ENCODE measurements at places on chromosomes 6 and 20.

- H3K27ac ChIP-seq, result no peak overlapping the region
- H3K4me3 ChIP-seq, result peak overlapping the region; percentile 27
- DNase-seq, result no peak
- H3K4me1 ChIP-seq, result peaks cover 47% of the 10 kb centered on the region
- H3K27me3 ChIP-seq, result peaks cover 10% of the 10 kb centered on the region
- no peaks in the 10 kb centered on the region for H3K36me3 ChIP-seq
These were observed 36.1 kb downstream of the NCR2 start for GRCh38 chr6:41371461-41371991.

DNA sequence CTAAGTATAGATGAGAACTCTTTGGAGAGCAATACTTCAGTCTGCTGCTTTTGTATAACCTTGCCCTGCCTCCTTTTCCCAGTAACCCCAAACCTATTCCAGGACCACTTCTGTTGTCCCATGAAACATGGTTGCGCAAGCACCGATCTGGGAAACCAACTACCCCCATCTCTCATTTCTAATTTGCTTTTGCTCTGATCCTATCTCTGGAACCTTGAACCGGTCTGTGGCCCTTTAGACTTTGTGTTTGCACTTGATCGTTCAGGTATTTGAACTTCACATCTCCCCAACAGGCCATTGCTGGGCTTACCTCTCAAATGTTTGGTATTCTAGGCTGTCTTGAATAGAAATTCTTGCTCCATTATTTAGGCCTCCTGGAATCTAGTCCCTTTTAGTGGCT is 25.0 kb downstream of the L3MBTL3 start:
- no peaks in the 10 kb centered on the region for H3K27me3 ChIP-seq
- no peak for DNase-seq
- H3K4me3 ChIP-seq, result no peak overlapping the region
- no peak overlapping the region for H3K27ac ChIP-seq

DNA sequence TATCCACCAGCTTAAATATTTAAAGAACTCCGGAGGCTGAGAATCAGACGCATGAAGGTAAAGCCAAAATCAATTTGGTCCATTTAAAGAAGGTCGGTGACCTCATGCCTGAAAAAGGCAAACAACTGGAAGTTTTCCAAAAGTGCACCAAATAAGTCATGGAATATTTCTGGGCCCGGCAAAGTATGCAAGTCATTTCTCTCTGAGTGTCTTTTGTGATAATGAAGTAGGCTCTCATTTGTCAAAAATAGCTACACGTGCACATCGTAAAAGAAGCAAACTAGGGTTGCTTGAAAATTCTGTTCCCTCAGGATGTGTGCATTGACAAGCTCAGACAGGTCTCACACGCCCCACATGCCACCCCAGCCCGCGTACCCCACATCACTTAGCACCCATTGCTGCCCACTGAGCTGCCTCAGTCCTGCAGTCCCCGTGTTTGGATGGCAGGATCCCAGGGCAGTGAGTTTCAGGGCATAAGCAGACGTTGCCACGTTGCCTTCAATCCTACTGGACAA is 20.5 kb upstream of the PYGB start:
- peak overlapping the region; percentile 60 for H3K27ac ChIP-seq
- no peaks in the 10 kb centered on the region for H3K36me3 ChIP-seq
- H3K4me3 ChIP-seq, result no peak overlapping the region
- H3K4me1 ChIP-seq, result peaks cover 15% of the 10 kb centered on the region

GRCh38 chr6:98827295-98828159 is 6.8 kb upstream of the POU3F2 start:
- no peak overlapping the region for H3K27ac ChIP-seq
- H3K36me3 ChIP-seq, result no peaks in the 10 kb centered on the region
- no peak for DNase-seq
- no peak overlapping the region for H3K4me3 ChIP-seq
- peaks cover 36% of the 10 kb centered on the region for H3K4me1 ChIP-seq

DNA sequence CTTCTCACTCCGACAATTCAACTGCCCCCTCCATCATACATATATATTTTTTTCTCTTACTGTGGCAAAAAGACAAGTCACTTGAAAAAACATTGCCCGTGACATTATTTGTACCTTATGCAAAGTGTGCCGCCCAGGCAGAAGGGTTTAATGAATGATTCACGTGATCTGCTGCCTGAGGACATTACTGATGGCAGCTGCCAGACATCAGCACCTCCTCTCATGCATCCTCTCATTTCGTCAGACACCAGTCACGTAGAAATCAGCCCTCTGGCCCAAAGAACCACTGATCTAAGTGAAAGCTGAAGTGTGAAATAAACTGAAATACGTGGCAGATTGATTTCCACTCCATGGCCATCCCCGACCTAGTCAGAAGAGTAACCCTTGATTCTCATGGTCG is 218.8 kb upstream of the PDE10A start:
- H3K27ac ChIP-seq, result no peak overlapping the region
- no peak overlapping the region for H3K4me3 ChIP-seq
- no peaks in the 10 kb centered on the region for H3K27me3 ChIP-seq
- H3K36me3 ChIP-seq, result no peaks in the 10 kb centered on the region
- DNase-seq, result no peak

- no peaks in the 10 kb centered on the region for H3K27me3 ChIP-seq
- no peaks in the 10 kb centered on the region for H3K36me3 ChIP-seq
These were observed 86.0 kb upstream of the NXT1 start for GRCh38 chr20:23264545-23264944.

GRCh38 chr20:1500496-1500895 is 9.3 kb upstream of the SIRPB2 start:
- H3K4me3 ChIP-seq, result no peak overlapping the region
- H3K27ac ChIP-seq, result peak overlapping the region; percentile 57
- peaks cover 8% of the 10 kb centered on the region for H3K4me1 ChIP-seq
- no peaks in the 10 kb centered on the region for H3K27me3 ChIP-seq
- H3K36me3 ChIP-seq, result no peaks in the 10 kb centered on the region

DNA sequence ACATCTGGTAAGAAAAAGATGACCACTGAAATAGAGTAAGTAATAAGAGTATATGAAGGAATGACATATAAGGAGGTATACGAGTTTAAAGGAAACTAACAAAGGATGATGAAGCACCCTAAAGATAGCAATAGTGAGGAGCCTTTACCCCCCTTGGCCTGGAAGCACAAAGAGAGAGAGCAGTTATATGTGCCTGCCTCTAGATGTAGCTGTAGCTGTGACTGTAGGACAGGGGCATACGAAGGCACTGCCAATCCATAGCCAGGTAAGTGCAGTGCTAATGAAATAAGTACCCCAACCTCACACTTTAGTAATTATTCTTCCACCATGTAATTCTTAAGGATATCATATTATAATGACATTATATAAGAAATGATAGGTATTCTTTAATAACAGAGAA is 90.1 kb upstream of the FKBP1C start:
- H3K4me3 ChIP-seq, result no peak overlapping the region
- H3K27me3 ChIP-seq, result no peaks in the 10 kb centered on the region
- no peak for DNase-seq
- H3K4me1 ChIP-seq, result no peaks in the 10 kb centered on the region

GRCh38 chr20:40715491-40715890 is 26.5 kb upstream of the MAFB start:
- no peaks in the 10 kb centered on the region for H3K36me3 ChIP-seq
- H3K27me3 ChIP-seq, result no peaks in the 10 kb centered on the region
- H3K27ac ChIP-seq, result no peak overlapping the region
- no peak overlapping the region for H3K4me3 ChIP-seq
- no peak for DNase-seq

- no peaks in the 10 kb centered on the region for H3K36me3 ChIP-seq
- no peak overlapping the region for H3K27ac ChIP-seq
- no peaks in the 10 kb centered on the region for H3K4me1 ChIP-seq
- no peaks in the 10 kb centered on the region for H3K27me3 ChIP-seq
These were observed 10.7 kb upstream of the SLC17A1 start for GRCh38 chr6:25842526-25842925.

GRCh38 chr20:17510548-17510947 is 20.6 kb downstream of the BFSP1 start:
- H3K36me3 ChIP-seq, result no peaks in the 10 kb centered on the region
- H3K27ac ChIP-seq, result no peak overlapping the region
- H3K27me3 ChIP-seq, result no peaks in the 10 kb centered on the region
- no peak for DNase-seq
- H3K4me3 ChIP-seq, result no peak overlapping the region

- H3K4me1 ChIP-seq, result peaks cover 85% of the 10 kb centered on the region
- peak overlapping the region; percentile 79 for H3K27ac ChIP-seq
- no peak for DNase-seq
- H3K36me3 ChIP-seq, result no peaks in the 10 kb centered on the region
- H3K27me3 ChIP-seq, result no peaks in the 10 kb centered on the region
These were observed 20.7 kb upstream of the TLDC2 start for GRCh38 chr20:36855241-36855657.

GRCh38 chr6:26234421-26235301 is 130.3 kb upstream of the BTN3A2 start:
- no peak for DNase-seq
- no peaks in the 10 kb centered on the region for H3K27me3 ChIP-seq
- peak overlapping the region; percentile 55 for H3K4me3 ChIP-seq

DNA sequence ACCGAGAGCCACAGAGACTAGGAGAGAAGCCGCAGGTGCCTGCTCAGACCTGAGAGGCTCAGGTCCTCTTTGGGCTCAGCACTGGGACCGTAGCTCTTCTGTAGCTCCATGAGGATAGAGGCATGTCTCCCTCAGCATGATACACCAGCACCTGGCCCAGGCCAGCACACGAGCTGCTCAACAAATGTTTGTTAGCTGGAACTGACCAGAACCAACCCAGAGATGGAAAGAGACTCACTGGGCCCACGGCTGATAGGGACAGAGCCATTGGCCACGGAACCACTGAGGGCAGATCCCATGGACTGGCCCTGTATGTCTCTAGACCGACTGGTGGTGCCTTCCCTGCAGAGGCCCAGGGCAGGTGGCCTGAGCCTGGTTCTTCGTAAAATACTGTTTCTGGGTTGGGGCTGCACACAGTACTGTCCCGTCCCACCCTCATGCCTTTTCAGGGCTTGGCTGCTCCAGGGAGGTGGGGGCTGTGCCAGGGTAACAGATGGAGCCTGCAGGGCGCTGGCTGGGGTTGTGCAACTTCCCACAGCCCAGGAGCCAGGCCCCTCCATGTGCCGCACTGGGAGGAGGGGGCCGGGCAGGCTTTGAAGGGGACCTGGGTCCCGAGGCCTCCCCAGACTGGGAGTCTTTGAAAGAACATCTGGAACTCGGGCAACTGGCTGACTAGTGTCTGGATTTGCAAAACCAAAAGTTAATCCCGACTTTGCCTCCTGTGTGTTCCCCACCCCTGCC is 5.2 kb downstream of the C20orf204 start:
- peaks cover 46% of the 10 kb centered on the region for H3K4me1 ChIP-seq
- peak overlapping the region; percentile 33 for H3K4me3 ChIP-seq
- H3K27ac ChIP-seq, result no peak overlapping the region

- no peak overlapping the region for H3K4me3 ChIP-seq
- DNase-seq, result no peak
- no peaks in the 10 kb centered on the region for H3K27me3 ChIP-seq
- peaks cover 66% of the 10 kb centered on the region for H3K4me1 ChIP-seq
- peak overlapping the region; percentile 98 for H3K27ac ChIP-seq
These were observed 2.1 kb downstream of the CUTA start for GRCh38 chr6:33415831-33416230.

DNA sequence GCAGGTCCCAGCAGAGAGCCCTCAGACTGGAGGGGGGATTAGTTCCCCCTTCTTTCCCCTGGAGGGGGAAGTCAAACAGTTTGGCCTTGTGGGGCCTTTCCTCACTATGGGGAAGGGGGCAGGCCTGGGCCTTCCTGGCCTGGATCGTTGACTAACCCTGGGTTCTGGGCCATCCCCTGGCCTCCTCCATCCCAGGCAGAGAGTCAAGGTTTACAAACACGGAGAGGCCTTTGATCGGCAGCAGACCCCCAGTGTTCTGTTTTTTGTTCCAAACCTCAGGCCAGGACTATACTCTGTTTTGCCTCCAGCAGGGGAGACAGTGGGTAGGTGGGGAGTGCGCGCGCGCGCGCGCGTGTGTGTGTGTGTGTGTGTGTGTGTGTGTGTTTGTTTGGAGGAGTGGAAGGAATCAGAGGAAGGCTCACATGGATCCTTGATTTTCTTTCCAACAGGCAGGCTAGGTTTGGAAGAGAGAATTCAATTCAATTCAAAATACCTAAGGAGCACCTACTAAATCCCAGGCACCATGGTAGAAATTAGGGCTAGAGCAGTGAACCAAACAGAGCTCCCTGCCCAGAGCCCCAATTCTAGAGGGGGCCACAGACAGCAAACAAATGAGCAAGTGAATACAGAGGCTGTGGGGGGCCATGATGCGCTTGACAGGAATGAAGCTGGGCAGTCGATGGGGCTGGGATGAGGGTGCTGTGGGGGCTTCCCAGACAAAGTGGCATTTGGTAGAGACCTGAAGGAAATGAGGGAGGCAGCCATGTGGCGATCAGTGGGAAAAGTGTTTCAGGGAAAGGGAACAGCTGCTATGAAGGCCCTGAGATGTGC is 14.8 kb downstream of the TP53RK start:
- H3K27me3 ChIP-seq, result no peaks in the 10 kb centered on the region
- no peaks in the 10 kb centered on the region for H3K4me1 ChIP-seq
- H3K27ac ChIP-seq, result no peak overlapping the region

DNA sequence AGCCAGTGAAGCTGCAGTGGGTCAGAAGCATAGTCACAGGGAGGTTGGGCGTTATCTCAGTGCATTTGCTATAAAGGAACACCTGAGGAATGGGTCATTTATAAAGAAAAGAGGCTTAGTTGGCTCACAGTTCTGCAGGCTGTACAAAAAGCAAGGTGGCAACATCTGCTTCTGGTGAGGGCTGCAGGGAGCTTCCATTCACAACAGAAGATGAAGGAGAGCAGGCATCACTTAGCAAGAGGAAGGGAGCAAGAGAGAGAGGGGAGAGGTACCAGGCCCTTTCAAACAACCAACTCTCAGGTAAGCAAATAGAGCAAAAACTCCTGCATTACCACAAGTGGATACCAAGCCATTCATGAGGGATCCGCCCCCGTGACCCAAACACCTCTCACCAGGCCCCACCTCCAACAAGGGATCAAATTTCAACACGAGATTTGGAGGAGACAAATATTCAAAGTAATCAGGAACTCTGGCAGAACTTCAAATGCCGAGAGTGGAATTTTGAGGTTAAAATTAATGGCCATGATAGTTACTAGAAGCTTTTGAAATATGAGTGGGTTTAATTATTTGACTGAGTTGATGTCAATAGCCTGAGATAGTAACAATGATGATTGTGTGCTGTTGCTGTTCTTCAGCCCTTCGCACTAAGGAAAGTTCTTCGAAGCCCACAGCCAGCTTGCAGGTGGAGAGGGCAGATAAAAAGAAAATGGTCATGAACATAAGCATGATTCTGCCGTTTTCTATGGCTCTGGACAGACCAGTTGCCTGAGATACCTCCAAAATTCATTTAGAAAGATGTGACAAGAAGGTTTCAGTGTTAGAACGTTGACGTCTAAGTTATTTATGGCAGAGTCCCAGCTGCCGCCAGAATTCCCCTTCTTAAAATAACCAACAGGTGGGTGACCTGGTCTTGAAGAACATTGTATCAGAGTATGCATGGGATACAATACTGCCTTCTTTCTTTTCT is 55.3 kb upstream of the ADTRP start:
- DNase-seq, result no peak
- H3K4me1 ChIP-seq, result no peaks in the 10 kb centered on the region
- H3K27ac ChIP-seq, result no peak overlapping the region
- H3K27me3 ChIP-seq, result no peaks in the 10 kb centered on the region

- H3K27me3 ChIP-seq, result no peaks in the 10 kb centered on the region
- no peak overlapping the region for H3K27ac ChIP-seq
- peaks cover 35% of the 10 kb centered on the region for H3K4me1 ChIP-seq
- H3K36me3 ChIP-seq, result no peaks in the 10 kb centered on the region
These were observed 153.6 kb downstream of the NFATC2 start for GRCh38 chr20:51388756-51389542.

- H3K4me3 ChIP-seq, result no peak overlapping the region
- no peak overlapping the region for H3K27ac ChIP-seq
- H3K27me3 ChIP-seq, result no peaks in the 10 kb centered on the region
- no peaks in the 10 kb centered on the region for H3K4me1 ChIP-seq
- no peaks in the 10 kb centered on the region for H3K36me3 ChIP-seq
These were observed 28.3 kb upstream of the CARMIL1 start for GRCh38 chr6:25250878-25251277.
